Activated effector memory CD4-positive, alpha-beta T cell treated with anti-CD3 and anti-CD28 coated beads, Interleukin-2, amount 50 U/mL, for 16 hours (primary cell): ENCODE measurements at places on chromosomes 5 and 9.

- DNase-seq, result no peak
Measured at GRCh38 chr9:93265301-93265971, 81.5 kb downstream of the WNK2 start.

DNA sequence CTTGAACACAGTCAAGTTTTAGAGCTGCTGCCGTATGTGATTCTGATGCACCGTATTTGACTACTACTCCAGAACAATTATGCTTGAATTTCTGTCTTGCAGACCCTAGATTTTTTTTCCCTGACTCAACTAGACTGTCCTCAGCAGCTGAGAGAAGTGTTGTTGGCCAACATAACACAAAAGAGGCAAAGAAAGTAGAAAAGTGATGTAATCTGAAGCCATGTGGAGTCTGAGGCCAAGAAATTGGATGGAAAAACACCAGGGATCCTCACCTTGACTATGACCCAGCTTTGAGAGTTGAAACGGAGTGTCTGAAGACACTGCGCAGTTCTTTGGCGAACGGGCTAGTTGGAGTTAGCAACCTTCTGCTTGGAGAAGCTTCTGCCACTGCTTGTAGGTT, 36.3 kb upstream of the FGF1 start:
- no peak for DNase-seq

- no peak for DNase-seq
Measured at GRCh38 chr5:76325326-76325725, 77.8 kb upstream of the IQGAP2 start.

DNA sequence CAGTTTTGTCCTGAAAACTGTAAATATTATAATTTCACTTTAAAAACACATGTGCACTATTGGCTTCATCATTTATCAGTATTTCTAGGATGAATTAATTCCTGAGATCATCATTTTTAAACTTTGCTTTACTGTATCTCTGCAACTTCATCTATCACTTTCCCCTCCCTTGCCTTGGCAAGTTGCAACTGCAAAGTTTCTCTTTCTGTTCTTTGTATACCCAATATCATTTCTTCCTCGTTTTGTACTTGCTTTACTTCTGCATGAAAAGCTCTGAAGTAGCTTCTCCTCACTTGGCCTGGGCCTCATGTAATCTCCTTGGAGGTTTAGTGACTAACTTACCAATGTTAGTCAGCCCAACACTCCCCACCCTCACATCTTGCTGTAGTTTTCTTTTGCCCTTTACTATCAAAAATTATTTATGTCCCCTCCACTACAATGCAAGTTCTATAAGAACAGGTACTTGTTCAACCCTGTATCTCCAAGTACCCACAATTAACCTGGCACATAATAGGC, 12.8 kb downstream of the C5orf63 start:
- DNase-seq, result no peak

GRCh38 chr5:92911293-92911692, 669.7 kb downstream of the NR2F1-AS1 start:
- DNase-seq, result no peak

- peak; percentile 44 for DNase-seq
Measured at GRCh38 chr5:139388198-139388821, 1.4 kb downstream of the MZB1 start.

DNA sequence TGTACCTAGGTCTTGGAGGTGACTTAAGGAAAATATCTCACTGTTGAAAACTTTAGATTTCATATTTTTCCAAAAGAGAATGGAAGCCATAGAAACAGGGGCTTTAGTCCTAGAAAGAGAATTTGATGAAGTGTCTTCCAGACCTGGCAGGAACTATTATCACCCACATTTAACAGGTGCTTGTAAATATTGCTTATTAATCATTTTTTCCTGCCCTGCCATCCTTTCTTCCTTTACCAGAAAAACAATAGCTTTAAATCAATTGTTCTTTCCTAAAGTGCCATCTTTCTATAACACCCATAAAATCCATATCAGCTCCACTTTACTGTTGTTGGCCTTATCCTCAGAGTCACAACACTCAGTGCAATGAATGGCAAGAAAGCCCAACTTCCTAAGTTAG, 350.9 kb downstream of the YTHDC2 start:
- DNase-seq, result no peak

GRCh38 chr5:24777392-24777791, 132.6 kb upstream of the CDH10 start:
- DNase-seq, result no peak

DNA sequence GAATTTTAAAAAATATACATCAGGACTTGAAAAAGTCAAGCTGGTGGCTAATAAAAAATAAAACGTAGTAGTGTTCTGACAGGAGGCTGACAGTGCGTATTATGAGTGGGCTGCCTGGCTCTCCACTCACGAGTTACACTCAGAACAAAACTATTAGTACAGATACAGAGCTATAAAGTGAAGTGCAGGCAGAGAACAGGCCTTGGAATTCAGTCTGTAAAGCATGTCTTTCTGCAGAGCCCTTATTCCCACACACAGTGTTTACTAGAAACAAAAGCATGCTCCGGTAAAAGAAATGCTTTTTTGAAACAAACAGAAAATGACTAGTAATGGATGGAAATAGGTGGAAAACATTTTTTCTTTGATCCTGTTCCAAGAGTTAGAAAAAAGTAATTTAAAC, 334.7 kb downstream of the DIRAS2 start:
- DNase-seq, result no peak

DNA sequence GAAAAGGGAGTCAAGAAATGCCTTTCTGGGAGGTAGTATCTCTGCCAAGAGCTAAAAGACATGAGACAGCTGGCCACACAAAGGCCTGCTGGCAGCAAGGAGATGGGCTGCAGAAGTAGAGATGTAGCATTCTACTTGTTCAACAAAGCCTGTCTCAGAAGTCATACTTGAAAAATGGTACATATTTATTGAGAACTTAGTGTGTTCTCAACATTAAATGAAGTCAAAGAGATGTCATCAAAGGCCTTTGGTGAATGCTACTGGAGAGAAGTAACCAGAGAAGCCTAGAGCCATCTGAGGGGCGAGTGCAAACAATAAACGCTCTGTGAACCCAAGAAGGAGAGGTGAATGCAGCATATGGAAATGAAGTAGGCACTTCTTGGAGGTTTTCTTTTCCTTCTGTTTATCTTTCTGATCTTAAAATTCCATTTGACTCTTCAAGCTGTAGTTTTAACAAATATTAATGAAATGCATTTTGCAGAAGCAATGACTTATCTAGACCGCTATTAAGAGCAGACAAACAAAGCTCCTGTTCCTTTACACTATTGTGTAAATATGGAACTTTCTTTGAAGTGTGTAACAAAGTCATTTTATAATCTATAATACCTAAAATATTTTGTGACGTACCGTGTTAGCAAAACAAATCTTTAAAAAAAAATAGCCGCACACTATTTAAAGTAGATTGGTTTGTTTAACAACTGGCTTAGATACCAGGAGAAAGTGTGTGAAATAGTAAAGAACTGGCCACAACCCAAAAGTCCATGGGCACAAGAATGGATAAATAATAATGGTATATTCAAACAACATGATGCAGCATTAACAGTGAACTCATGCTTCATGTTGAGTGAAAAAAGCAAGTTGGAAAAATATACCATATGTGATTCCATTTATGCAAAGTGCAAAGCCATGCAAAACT, 70.2 kb downstream of the ZNF608 start:
- DNase-seq, result no peak

DNA sequence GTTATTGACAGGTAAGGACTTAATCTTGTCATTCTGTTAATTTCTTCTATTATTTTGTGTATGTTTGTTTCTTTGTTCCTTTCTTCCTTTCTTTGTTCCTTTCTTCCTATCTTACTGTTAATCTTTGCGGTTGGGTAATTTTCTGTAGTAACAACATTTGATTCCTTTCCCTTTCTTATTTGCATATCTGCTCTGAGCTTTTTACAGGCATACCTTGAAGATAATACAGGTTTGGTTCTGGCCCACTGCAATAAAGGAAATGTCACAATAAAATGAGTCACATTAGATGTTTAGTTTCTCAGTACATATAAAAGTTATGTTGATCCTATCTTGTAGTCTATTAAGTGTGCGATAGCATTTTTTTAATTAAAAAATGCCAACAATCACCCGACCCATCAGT, 440.7 kb downstream of the NFIB start:
- DNase-seq, result no peak

DNA sequence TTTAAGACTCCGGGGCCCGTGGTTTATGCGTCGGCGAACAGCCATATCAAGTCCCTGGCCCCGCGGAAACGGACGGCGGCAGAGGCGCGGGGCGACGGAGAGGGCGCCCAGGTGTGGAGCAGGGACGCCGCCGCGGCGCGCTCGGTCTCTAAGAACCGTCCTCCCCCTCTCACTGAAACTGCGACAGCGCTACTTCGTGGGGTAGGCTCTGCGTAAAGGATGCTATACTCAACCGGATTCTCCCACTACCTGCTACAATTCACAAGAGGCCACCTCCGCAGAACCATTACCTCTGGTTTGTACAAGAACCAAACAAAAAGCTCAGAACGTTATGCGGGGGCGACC, 404 bp downstream of the MRNIP start:
- DNase-seq, result peak; percentile 83

DNA sequence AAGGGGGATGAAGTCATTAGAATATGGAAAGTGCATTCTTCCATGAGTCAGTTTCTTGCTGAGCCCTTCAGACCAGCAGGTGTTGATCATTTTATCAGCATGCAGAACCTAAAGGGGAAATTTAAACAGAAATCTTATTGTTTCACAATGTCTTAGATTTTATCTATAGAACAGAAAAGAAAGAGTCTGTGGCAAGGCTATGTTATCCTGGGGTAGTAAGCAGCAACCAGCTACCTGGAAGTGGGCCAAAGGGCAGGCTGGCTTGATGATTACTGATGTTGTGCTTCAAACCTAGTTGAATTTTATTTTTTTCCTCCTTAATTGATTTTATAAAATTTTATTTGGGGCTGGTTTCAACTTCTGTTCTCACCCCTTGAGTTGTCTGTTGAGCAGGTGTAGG, 101.5 kb downstream of the LRRC70 start:
- no peak for DNase-seq

GRCh38 chr9:124358631-124359030, 56.6 kb downstream of the PSMB7 start:
- no peak for DNase-seq

DNA sequence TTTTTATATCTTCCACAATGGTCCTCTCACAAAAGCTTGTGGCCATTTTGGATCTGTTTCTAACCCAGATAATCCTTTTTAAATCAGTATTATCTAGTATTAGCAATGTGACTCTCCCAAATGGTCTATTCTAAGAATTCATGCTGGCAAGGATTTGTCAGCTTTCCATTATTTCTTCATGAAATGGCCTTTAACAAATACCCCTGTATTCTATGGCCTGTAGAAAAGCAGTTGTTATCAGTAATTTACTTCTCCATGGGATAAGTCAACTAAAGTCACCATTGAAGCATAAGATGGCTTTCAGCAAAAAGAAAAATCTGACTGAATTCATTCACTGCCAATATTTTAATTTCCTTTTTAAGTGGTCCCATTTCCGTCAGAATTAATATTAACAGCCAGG, 346.4 kb upstream of the FAM174A start:
- no peak for DNase-seq
